ENCODE measurements at places on chromosomes 5 and 9.

GRCh38 chr5:110752953-110753352, 14.1 kb downstream of the SLC25A46 start:
- DNase-seq, result no peak

DNA sequence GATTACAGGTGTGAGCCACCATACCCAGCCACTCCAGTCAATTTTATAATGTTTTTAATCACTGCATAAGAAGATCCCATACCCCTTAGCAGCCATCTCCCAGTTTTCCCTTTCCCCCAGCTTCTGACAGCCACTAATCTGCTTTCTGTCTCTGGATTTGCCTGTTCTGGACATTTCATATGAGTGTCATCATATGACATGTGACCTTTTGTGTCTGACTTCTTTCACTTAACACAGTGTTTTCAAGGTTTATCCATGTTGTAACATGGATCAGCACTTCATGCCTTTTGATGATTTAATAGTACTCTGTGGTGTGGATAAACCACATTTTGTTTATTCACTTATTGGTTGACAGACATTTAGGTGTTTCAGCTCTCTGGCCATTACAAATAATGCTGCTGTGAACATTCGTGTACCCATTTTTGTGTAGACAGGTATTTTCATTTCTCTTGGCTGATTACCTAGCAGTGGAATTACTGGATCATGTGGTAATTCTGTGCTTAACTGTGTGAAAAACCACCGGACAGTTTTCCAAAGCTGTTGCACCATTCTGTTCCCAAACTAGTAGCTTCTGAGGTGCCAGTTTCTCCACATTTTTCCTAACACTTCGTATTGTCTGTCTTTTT, 8.6 kb downstream of the SUSD3 start:
- DNase-seq, result no peak

DNA sequence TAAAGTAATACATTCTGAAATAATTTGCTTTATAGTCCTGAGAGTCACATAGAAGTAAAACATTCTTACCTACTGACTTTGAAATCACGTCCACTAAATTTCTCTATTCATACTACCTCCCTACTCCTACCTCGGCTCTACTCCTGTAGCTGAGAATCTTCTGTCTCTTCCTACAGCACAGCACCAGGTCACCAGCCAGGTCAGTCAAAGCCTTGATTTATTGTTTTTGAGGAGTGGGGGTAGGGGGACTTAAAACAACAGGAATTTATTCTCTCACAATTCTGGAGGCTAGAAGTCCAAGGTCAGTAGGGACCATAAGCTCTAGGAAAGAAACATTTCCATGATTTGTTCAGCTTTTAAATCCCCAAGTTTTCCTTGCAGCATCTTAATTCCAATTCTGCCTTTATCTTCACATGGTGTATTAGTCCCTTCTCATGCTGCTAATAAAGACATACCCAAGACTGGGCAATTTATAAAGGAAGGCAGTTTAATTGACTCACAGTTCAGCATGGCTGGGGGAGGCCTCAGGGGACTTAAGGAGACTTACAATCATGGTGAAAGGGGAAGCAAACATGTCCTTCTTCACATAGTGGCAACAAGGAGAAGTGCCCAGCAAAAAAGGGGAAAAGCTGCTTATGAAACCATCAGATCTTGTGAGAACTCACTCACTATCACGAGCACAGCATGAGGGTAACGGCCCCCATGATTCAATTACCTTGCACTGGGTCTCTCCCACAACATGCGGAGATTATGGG, 49.6 kb upstream of the CCNG1 start:
- no peak for DNase-seq

DNA sequence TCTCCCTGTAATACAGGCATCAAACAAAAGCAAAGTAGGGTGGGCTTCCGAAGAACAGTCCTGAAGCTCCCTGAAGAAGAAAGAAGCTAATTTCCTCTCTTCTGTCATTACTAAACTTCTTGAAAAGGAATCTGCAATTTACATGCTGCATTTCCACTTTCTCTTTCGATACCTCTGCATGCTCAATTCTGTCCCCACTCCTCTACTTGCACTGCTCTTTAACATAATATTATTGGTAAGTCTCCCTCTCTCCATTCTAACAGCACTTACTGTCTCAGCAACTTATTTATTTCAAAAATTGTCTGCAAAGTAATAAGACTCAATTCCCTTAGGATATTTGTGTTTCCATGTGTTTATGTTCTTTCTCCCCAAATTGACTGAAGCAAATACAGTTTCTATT, 3.9 kb upstream of the PLPP1 start:
- DNase-seq, result no peak

- no peak for DNase-seq
Measured at GRCh38 chr5:129246088-129246487, 151.5 kb downstream of the ISOC1 start.

- DNase-seq, result no peak
Measured at GRCh38 chr5:136145030-136145429, 12.4 kb downstream of the SMAD5 start.

DNA sequence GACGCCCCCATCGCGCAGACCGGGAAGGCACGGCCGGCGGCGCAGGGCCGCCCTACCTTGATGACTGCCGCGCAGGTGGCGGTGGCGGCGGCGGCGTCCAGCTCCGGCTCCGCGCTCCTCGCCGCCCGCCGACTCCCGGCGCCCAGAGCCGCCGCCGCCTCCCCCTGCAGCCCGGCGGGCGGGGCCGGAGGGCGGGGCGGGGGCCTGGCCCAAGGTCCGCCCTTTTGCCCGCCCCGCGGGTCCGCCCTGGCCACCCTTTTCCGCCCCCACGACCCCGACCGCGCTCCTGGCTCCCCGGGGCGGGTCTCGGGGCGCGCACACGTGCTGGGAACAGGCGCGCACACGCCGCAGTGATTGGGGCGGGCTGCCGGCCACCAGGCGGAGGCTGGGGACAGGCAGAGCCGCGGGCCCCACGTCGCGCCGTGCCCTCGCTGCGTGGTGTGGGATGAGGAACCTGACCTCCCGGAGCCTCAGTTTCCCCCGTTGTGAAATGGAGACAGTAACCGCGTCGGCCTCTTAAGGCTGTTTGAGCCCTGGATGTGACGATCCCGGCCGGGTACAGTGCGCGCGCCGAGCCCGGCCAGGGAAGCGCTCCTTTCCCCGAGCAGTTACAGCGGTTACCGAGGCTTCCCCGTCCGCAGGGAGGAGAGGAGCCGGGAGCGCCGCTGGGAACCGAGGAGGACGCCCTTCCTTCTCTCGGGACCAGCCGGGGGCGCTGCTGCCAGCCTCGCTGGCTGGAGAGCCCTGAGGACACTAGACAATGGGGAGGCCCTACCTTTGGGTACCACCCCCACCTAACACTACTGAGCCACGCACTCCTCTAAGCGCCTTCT, at the start of gene CORO2A:
Gene CORO2A (minus strand): TSS at position 135 of the 833 bp plus-strand sequence. CDS start 34,977 bp downstream, outside the sequence.
- peak; percentile 68 for DNase-seq

- DNase-seq, result no peak
Measured at GRCh38 chr9:108512426-108513173, 343.2 kb downstream of the ACTL7B start.

DNA sequence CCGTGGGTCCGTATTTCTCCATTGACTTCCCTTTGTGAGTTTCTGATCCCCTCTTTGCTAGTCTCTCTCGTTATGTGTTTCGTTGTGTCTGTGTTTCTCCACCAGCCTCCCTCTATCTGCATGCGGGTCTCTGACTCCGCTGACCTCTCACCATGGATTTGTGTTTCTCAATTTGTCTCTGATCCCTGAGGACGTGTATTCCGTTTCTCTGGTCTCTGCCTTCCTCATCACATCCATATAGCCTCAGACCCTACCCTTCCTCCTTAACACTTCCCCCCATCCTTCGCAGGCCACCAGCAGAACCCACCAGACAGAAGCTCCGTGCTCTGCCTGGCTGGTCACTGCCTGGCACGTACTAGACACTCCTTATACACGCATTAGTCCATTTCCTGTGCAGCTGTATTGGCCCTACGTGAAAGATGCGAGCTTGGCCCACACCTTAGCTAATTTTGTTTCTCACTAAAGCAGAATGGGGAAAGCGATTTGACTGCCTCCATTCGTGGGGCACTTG, 631 bp downstream of the B4GALT7 start:
- no peak for DNase-seq

- no peak for DNase-seq
Measured at GRCh38 chr9:93874242-93874641, 80.9 kb downstream of the BARX1 start.

DNA sequence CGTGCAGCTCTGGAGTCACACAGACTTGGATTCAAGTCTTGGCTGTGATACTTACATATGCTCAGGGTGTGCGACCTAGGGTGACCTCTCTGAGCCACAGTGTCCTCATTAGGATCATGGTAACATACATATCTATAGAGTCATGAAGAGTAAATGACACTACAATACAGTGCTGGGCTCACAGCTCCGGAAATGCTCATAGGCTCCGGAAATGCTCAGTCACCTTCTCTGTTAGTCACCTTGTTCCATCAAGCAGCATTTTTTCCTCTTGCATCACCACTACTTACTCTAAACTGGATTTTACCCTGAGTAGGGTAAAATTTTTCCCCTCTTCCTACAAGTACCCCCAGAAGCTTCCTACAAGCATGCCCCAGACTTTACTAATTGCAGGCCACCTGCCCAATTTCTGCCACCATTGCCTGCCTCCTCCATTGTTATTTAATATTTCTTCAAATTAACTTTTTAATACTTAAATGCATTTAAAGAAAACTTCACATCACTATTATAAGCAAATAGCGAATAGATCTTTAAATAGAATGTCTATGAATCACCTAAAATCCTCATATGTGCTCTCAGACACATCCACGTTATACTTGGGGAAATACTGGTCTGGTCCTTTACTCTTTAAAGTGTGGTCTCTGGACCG, 147.6 kb upstream of the SPRY4 start:
- no peak for DNase-seq

DNA sequence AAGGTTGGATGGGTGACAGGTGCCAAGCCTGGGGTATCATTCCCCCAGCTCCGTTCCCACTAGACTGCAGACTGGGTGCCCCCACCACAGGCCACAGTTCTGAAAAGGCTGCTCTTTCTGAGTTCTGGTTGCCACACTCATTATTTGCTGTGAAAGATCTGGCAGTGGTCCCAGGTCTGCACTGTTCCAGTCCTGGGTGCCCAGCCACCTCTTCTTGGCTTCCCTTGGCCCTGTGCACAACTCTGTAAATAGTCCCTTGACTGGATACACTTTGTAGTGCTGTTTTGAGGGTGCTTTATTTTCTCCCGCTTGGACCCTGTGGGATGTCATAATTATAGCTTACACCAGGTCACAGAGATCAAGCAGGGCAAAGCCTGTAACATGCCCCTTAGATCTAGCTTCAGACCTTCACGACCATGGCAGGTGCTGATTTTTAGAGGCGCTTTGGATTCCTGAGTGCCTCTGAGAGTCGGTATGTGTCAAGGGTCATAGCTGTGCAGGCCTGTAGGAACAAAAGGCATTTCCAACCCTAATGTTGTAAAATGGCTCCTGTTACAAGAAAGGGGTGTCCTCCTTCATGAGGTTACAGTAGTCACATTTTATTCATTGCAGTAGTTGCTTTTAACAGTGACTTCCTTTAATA, 344.9 kb downstream of the ICE1 start:
- DNase-seq, result peak; percentile 42

DNA sequence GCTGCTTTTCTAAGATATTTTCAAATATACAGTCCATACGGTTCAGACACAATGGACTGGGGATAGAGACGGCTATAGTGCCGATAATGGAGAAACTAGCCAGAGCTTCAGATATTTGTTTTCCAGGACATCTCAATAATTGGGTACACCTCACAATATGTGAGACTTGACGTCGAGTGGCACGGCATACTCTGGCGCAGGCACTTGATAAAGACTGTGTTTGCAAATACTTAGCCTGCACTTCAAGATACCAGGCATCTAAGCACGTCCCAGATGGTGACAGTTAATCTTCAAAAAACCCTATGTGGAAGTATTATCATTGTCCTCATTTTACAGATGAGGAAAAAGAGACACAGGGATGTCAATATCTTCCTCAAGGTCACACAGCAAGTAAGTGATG, 48.5 kb downstream of the SEMA5A start:
- DNase-seq, result no peak

GRCh38 chr5:118577621-118578020, 410.7 kb downstream of the DTWD2 start:
- DNase-seq, result no peak

- DNase-seq, result no peak
Measured at GRCh38 chr5:104778-105296, 12.9 kb downstream of the PLEKHG4B start.

DNA sequence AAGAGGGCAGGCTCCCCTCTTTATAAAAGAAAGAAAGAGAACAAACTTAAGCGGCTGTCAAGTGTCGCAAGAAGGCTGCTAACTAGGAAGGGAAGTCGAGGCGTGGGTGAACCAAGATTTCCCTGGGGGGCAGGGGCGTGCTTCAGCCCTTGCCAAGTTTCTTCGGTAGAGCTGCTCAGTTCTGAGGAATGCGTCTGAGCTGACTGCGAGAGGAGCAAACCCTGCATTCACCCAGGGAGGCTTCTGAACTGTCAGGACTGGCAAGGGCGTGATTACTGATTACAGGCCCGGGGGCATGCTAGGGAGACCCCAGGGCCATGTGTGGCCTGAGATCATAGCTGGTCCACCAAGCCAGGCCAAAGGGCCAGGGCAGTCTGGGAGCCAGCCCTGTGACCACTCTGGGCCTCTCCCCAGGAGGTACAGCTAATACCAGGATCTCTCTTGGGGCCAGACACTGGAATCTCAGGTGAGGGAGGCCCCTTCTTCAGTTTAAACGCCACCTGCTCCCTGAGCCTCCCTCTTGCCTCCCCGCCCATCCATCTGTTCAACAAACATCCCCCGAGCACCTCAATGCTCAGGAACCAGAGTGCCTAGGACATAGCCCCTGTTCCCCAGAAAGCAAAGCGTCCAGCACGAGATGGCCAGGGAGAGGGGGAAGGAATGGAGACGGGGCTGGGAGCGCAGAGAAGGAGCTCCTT, 30.9 kb downstream of the SARDH start:
- DNase-seq, result no peak

- DNase-seq, result no peak
Measured at GRCh38 chr5:168085261-168086031, 206.0 kb upstream of the WWC1 start.

GRCh38 chr5:171330021-171330420, 21.0 kb downstream of the TLX3 start:
- no peak for DNase-seq

- DNase-seq, result no peak
Measured at GRCh38 chr9:33043671-33044070, 18.6 kb downstream of the DNAJA1 start.

DNA sequence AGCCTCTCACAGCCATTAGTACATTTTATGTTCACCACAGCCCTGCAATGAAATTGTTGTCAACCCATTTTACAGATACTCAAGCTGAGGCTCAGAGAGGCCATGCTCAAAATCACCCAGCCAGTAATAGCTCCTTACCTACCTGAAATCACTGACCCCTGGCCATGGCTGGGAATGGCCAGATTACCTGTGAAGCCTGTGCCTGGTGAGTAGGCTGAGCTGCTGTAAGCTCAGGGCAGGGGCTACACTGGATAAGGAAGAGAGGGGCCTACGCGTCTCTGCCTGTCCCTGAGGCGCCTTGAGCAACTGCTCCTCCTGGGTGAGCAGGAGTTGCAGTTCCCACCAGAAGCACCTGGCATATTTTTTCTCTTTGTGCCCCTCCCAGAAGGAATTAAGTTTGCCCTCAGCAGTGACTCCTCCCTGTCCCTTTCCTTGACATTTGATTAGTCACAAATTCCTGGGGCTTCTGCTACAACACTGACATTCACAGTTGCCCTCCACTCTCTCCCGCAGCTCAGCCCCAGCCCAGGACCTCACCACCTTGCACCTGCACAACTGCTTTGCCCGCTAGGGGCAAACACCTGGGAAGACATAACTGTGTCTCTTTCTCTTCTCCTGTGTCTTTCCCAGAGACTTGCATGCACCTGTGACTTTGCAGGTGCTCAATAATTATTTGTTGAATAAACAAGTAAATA, 5.7 kb downstream of the CLTB start:
- DNase-seq, result no peak
